Mucosa of descending colon (tissue), 3 donors: ENCODE measurements at places on chromosomes 4 and X. TPM values are rescaled to one million over a fixed set of nuclear protein-coding genes. Genes with fewer than 3 reads are reported as not detected.

The FGFR3 gene
- 31.2 TPM for total RNA-seq

The SYN1 gene
- total RNA-seq = 4.1 TPM

The DDIT4L gene
- total RNA-seq = not detected

The CLDN22 gene
- not detected for total RNA-seq

The PAGE4 gene
- total RNA-seq = not detected

The UNC5C gene
- 7.2 TPM for total RNA-seq

The ADGRG2 gene
- 0.39 TPM for total RNA-seq

The SLC35A2 gene
- 26.4 TPM for total RNA-seq

The INTS6L gene
- total RNA-seq = 14.2 TPM

The SOX3 gene
- not detected for total RNA-seq

The APBB2 gene
- 29.6 TPM for total RNA-seq

The CDS1 gene
- total RNA-seq = 44.2 TPM

The JCHAIN gene
- total RNA-seq = 258 TPM

The CXXC4 gene
- total RNA-seq = 0.96 TPM

The CLGN gene
- 1.8 TPM for total RNA-seq

The PAGE3 gene
- total RNA-seq = not detected

The FAAH2 gene
- total RNA-seq = 4.7 TPM

The AVPR2 gene
- total RNA-seq = 0.43 TPM

The C4orf36 gene
- total RNA-seq = 0.96 TPM

The LGI2 gene
- total RNA-seq = 2.5 TPM

The SLC7A11 gene
- 0.70 TPM for total RNA-seq

The ADH6 gene
- 16.6 TPM for total RNA-seq

The HPSE gene
- total RNA-seq = 14.0 TPM

The TMPRSS11F gene
- not detected for total RNA-seq

The STOX2 gene
- 2.7 TPM for total RNA-seq

The TLR10 gene
- 0.25 TPM for total RNA-seq

The PRSS12 gene
- total RNA-seq = 12.9 TPM

The HSFX3 gene
- total RNA-seq = not detected

The PRRG1 gene
- 12.0 TPM for total RNA-seq

The RENBP gene
- 10.2 TPM for total RNA-seq

The CFAP47 gene
- total RNA-seq = not detected

The RAB9B gene
- 0.69 TPM for total RNA-seq

The TGIF2LX gene
- total RNA-seq = not detected

The PIGA gene
- 12.6 TPM for total RNA-seq

The KANTR gene
- 15.7 TPM for total RNA-seq

The COL4A6 gene
- 0.81 TPM for total RNA-seq

The GAGE2A gene
- not detected for total RNA-seq

The IL1RAPL1 gene
- total RNA-seq = not detected

The CCDC120 gene
- total RNA-seq = 12.5 TPM
